ENCODE measurements at places on chromosomes 11 and 22.

DNA sequence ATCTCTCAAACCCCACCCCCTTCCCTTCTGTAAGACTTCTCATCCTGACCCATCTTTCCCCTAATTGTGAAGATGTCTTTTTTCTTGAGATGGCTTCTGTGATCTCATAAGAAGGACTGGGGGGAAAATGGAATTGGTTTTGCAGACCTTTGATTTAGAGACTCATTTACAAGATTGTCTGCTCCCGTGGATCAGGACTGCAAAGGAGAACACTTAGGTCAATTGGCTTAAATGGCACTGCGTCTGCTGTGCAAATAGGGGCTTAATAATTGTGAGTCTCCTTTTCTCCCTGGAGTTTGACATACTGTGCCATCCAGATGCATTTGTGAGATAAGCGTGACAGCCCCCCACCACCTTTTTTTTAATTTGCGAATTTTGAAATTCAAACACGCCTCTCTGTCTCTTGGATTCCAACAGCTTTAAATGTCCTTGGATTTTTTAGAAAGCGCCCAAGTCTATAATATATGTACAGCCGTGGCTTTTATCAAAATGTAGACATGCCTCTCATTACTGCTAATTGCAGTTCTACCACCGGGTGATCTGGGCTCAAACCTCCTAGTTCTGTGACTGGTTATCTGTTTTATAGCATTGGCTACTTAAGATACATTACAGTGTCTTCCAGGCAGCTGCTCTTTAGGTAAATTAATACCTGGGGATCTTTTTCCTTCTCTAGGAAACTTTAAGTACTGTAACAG is 150.0 kb downstream of the DBX1 start:
- DNase-seq: no peak

DNA sequence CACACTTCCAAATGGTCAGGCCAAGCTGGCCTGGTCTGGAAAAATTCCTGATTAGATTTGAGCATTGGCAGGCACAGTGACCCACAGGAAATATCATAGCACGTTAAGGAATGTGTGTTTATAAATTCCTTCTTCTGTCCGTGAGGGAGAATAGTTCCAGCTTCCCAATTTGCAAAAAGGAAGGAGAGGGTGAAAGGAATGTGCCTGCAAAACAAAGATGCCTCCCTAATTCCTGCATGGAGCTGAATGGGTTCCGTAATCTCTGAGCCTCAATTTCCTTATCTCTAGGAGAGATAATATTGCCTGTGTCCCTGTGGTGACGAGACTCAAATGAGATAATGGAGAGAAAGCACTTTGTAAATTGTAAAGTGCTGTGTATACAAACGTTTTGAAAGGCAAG is 105.1 kb downstream of the FEZ1 start:
- DNase-seq: no peak

DNA sequence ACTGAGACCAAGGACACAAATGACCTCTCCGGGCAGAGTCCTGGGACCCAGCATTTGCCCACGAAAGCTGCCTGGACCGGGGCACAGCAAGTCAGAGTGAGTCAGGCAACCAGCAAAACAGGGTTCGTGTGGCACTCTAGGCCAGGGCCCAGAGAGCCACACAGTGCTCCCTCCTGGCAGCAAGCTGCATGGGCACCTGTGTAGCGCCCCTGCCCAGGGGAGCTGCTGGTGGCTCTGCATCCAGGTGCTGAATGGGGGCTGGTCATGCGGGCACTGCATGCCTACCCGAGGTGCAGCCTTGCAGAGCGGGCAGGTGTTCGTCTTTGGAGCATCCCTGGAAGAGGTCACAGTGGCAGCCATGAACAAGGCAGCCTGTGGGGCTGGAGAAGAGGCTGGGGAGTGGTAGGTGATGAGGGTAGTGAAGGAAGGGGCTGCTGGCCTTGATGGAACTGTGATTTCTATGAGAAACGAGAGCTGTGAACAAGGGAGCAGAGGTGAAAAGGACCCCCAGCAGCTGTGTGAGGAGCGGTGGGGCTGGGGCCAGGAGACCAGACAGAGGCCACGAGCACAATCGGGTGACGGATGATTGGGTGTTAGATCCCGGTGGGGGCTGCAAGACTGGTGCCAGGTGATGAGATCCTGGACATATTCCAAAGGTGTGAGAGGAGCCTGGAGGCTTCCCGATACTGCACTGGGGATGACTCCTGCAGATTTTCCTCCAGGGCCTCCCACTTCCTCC is 63.3 kb downstream of the DGCR2 start:
- DNase-seq: no peak

DNA sequence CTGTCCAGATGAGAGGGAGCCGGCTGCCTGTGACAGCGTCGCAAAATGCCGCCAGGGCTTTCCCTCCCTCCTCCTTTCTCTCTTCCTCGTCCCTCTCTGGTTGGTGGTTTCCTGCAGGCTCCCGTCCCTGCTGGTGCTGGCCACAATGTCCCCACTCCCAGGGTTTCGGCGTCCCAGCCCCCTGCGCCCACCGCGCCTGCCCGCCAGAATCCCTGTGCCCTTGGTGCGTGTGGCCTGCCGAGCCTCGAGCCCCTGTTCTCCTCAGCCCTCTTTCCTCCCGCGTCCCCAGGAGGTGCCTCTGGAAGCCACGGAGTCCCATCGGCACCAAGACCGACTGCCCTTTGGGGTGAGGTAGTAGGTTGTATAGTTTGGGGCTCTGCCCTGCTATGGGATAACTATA is 37.9 kb upstream of the PPARA start:
- no peak for DNase-seq

DNA sequence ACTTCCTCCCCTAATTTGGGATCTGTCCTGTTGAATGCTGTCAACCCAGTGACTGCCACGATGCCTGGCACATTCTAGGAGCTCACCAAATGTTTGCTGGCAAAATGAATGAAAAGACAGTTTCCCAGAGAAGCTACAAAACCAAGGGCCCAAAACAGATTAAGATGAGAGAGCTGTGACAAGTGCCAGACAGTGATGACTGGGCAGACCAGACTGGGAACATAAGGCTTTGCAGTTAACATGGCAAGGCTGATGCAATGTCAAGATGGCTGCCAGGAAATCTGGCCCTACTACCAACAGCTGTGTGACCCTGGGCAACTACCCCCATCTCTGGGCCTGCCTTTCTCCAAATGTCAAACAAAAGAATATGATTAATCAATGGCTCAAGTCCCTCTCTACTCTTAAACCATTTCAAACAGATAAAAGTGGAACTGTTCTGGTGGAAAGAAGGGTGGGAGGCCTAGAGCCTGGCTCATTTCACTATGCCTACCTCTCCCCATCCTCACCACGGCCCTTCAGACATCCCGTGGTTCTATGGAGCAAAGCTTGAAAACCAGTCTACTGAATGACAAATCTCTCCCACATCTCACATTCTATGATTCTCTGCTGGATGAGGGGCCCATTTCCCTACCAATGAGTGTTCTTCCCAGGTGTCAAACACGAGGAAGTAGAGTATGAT is 12.8 kb downstream of the AP1B1 start:
- DNase-seq: no peak

GRCh38 chr11:116500947-116501602 is 271.7 kb downstream of the BUD13 start:
- DNase-seq: no peak

DNA sequence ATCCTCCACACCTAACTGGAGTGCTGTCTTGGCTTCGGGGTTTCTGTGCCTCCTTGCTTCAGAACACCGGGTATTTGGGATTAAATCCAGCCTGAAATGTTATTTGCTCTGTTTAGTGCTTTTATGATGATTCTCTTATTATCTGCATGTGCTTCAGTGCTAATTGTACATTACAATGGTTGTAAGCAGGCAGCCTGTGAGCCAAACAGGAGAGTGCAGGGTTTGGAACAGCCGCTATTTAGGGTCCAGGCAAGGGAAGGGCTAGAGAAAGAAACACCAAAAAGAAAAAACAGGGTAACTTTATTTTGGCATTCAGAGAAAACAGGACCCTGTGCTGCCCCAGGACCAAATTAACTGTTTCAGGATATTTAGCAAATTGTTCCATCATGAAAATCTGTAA is 72.7 kb downstream of the RCN1 start:
- DNase-seq: no peak

GRCh38 chr11:131889146-131889577 is 518.7 kb downstream of the NTM start:
- no peak for DNase-seq

- peak; percentile 16 for DNase-seq
Measured at GRCh38 chr11:116691771-116692177, 81.0 kb downstream of the BUD13 start.

DNA sequence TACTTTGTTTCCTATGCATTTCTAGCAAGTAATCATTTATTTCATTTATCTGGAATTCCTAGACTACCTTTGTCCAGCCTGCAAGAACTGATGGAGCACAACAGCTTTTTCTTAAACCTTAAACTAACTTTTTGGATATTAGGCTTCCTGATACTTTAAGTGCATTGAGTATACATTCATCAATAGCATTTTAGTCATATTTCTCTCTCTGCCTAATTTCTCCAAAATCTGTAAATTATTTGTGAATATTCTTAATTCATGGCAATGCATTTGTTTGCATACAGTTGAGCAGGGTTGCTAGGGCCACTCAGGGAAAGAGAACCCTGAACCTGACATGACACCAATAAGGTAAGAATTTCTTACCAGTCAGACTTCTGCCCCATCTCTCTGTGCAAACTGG is 29.1 kb upstream of the APLNR start:
- no peak for DNase-seq

- DNase-seq: no peak
Measured at GRCh38 chr22:48715511-48715910, 1112.2 kb downstream of the BRD1 start.

GRCh38 chr11:61482513-61482912 is 26.0 kb upstream of the LRRC10B start:
- DNase-seq: no peak

- DNase-seq: no peak
Measured at GRCh38 chr11:96314326-96315020, 28.5 kb downstream of the MAML2 start.

DNA sequence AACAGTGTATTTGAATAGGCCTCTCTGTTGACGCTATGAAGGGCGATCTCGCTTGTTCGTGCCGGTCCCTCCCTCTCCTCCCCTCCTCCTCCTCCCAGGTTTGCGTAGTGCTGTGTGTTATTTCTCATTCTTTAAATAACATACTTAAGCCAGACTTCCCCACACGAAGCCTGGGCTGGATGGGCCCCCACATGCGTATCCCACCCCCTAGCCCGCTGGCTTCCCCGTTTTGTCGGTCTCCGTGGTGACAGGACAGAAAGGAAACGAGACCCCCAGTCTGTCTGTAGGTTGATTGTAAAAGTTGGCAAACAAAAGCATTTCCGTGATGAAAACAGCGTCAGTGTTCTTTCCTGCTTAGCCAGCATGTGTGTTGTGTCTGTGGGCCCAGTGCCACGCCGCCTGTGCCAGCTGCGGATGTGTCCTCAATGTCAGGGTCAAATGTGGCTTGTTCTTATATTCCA is 27.3 kb downstream of the FAM118A start:
- no peak for DNase-seq

- no peak for DNase-seq
Measured at GRCh38 chr11:32002311-32002710, 88.6 kb upstream of the RCN1 start.

GRCh38 chr22:32844251-32844650 is 42.7 kb downstream of the TIMP3 start:
- no peak for DNase-seq

DNA sequence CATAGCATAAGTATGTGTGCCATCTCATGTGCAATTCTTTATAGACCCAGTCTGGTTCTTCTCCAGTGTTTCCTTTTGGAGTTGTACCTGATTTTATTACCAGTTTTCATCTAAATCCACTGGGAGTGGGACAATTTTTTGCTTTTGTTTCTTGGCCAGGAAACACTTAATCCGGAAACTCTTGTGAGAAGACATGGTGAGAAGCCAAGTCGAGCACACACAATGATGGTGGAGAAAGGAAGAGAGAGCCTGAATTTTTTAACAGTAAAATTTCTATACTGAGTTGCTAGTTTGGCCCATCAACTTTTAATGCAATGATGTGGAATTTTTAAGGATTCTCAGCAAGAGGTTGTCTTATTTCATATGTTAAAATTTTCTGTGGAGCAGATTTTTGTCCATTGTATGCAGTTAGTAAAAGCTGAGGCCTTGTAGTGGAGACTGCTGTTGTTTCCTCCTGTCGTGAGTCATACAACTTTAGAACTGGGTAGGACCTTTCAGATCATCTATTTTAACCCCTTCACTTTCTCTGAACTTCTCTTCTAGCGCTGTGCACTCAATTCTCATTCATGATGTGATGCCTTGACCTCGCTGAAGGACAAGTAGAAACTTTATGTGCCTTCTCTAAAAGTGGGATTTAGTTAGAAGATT is 17.1 kb downstream of the FAR1 start:
- DNase-seq: no peak

DNA sequence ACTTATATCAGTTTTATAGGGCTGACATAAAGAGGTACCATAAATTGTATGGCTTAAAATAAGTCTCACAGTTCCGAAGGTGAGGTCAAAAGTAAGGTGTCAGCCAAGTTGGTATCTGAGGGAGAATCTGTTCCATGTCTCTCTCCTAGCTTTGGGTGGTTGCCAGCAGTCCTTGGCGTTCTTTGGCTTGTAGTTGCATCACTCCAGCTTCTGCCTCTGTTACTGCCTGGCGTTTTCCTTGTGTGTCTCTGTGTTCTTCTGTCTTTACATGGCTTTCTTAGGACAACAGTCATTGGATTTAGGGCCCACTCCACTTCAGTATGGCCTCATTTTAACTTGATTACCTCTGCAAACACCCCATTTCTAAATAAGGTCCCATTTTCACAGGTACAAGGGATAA is 16.7 kb downstream of the MMP7 start:
- DNase-seq: no peak

DNA sequence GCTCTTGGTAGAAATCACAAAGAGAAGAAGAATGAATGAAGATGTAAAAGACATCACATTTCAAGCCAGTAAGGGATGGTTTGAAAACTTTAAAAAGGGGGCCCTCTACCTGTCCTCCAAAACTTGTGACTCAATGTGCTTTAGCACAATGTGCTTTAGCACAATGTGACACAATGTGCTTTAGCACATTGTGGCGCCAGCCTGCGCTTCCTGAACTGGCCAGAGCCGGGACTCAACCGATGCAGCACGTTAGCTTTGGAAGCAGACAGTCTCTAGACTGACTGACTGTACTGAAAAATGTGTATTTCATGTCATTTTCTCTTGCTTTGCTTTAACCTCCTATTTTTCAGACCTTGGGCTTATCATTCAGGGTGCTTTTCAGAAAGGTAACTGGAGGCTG is 63.5 kb downstream of the FAM83F start:
- DNase-seq: no peak

DNA sequence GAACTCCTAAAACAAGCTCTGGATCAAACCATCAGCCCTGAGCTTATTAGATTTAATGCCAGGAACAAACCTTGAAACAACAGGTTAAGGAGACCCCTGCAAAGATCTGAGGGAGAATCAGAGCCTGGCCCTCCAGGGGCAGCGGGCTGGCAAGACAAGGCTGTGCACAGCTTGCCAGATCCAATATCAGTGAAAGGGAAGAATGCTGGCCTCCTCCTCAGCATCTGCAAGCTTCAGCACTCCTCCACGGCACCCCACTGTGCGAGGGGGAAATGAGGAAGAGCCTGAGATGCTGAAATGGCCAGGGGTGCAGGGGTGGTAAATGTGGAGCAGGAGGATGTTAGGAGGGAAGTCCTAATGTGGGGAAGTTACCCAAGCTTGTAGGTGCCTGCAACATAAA is 167.0 kb downstream of the TENM4 start:
- no peak for DNase-seq

GRCh38 chr11:36238881-36239280 is 50.3 kb downstream of the COMMD9 start:
- DNase-seq: no peak
